Thymus (tissue), 14 donors: ENCODE measurements at places on chromosomes 6 and 20.
A peak's percentile ranks its signal among the peaks of the same experiment; 100 is the strongest.

DNA sequence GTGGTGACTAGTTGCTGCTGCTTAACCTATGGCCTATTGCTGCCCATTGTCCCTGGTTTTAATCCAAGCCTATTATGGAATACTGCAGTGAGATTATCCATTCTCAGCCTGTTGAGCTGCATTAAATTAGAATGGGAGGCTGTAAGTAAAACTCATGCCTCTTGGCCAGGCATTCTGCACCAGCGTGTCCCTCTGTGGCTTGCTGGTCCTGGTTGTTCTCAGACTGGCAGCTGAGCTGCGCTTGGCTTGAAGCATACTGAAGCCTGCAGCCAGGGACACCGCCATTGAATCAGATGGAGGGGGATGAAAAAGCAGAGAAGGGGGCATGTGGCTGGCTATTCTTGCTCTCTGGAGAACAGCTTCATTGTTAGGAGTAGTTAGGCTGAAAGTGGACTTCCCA is 15.6 kb downstream of the LRRN4 start:
- DNase-seq: no peak

- DNase-seq: no peak
These were observed 44.5 kb upstream of the OSTM1 start for GRCh38 chr6:108118810-108119768.

- DNase-seq: no peak
These were observed 151.2 kb downstream of the PDE10A start for GRCh38 chr6:165511807-165512206.

DNA sequence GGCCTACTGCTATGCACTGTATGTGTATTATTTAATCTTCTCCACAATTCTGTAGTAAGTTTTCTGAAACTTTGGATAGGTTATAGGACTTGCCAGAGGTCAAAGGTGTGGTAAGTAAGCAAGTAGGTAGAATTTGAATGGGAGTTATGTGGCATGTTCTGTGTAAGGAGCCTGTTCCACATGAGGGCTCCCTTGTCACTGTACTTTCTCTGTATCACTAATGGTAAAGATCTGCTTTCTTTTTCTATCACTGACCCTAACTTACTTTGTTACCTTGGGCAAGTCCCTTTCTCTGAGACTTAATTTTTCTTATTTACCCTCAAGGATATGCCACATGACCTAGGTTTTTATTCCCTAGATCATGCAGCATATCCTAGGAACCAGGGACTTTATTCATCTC is 50.3 kb downstream of the EIF2S2 start:
- no peak for DNase-seq

DNA sequence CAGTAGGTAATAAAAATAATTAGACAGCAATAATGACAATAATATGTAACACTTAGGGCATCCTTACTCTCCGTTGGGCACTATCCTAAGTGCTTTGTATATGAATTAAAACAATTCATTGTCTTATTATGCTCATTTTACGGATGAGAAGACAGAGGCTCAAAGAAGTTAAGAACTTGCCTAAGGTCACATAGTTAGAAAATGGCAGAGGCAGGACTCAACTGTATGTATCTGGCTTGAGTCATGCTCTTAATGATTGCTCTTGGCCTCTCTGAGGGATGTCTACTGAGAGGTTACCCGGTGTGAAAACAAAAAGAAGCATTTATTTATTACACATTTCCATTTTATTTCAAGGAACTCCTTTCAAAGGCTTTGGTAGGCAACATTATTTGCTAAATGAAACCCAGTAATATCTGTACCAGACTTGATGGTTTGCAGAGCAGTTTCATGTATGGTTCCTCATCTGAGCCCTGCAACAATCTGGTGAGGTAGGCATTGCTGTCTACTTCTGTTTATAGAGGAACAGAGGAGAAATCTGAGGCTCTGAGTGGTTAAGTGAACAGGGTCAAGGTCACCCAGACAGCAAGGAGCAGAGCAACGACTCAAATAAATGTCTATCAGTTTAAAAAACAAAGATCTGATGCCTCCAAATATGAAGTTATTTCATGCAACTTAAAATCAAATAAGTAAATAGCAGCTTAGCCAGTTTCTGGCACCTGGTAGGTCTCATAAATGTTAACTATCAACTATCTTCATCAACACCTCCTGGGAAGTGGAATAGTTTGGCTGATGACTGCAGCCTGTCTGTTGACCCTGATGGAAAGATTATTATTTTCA is 4.2 kb upstream of the PARD6B start:
- no peak for DNase-seq

DNA sequence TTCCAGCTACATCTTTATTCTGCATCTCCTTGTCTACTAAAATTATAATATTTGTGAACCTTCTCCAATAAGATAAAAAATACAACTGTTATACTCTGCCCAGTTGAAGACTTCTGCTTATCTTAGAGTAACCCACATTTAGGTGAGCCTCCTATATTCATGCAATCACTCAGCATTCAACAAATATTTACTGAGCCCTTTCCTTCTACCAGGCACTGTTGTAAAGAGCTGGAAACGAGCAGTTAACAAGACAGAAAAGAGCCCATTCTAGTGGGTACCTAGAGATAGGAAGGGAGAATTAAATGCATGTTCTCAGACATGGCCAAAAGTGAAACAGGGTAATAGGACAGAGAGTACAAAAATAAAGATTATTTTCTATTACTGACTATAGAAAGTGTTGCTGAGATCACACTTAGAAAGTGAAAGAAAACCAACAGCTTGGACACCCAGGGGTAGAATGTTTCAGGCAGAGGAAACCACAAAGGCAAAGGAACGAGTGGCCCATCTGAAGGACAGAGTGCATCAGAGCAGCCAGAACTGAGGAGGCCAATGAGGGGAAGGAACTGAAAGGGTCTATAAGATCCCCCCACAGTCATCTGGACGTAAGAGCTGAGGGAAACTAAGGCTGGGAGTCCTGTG is 50.8 kb upstream of the SMLR1 start:
- DNase-seq: no peak

DNA sequence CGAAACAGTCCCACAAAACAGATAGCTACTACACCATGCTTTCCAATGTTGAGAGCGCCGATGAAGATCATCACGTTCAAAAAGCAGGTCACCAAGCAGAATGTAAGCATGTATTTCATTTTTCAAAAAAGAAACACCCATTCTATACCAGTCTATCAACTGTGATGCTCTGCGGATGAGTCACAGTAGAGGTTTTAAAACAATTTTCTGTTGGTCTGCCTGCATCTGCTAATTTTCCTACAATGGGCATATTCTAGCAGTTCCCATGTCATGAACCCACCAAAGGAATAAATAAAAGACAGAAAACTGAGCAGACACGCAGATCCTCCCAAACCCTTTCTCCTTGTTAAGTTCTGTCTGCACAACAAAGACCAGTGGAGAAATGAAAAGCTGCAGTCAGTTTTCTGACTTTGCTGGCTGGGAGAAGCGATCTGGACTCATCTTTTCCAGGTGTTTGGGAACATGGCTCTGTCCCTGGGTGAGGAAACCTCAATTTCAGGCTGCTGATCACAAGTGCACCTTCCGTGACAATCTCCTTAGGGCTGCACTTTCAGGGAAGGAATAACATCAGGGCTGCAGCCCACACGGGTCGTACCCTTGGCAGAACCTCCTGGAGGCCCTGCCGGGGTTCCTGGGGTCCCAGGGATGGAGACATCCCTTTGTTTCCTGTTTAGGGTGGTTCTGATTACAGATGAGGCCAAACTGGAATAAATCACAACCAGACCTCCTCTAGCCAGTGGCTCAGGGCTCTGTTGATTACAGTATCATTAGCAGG is 200.1 kb downstream of the BMP7 start:
- DNase-seq: no peak

DNA sequence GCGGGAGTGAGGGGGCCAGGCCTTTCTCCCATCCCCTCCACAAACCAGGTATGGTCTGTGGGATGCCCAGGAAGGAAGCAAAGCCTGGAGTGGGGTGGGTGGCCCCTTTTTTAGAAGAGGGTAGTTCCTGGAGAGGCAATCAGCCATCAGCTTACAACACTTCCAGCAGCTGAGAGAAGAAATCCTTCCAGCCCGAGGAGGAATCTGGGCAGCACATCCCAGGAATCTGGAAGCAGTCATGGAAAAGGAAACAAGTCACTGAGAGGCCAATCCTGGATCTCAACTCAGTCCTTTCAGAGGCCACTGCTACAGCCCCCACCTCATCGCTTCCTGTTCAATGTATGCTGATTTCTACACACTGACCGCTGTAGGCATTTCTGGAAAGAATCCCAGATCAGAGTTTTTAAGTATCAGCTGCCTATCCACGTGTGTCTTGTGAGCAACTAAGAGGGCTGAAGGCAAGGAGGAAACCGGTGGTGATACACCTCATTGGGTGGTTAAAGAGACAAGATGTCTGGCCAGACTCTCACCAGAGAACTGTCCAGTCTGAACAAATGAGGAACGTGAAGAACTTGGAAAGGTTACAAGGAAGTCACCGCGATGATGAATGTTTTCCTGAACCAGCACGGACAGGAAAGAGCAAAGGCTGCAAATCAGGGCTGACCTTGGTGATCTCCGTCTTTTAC is 92.9 kb upstream of the SHLD1 start:
- no peak for DNase-seq

DNA sequence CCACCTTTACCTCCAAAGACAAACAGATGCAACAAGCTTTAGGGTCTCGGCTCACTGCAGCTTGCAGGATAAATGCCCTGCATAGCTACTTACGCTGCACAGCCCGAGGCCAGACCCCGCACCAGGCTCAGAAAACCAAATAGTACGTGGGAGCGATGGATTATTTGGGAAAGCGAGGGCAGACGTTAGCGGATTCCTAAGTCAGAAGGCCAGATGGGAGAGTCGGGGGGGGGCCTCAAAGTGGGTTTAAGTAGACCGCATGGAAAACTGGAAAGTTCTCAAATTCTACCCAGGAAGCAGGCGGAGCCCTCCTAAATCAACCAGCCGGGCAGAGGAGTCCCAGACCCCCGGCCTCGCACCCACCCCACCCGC is 382 bp downstream of the SFT2D1 start:
- DNase-seq: no peak

- DNase-seq: no peak
These were observed 3.6 kb upstream of the C20orf144 start for GRCh38 chr20:33658510-33658909.

DNA sequence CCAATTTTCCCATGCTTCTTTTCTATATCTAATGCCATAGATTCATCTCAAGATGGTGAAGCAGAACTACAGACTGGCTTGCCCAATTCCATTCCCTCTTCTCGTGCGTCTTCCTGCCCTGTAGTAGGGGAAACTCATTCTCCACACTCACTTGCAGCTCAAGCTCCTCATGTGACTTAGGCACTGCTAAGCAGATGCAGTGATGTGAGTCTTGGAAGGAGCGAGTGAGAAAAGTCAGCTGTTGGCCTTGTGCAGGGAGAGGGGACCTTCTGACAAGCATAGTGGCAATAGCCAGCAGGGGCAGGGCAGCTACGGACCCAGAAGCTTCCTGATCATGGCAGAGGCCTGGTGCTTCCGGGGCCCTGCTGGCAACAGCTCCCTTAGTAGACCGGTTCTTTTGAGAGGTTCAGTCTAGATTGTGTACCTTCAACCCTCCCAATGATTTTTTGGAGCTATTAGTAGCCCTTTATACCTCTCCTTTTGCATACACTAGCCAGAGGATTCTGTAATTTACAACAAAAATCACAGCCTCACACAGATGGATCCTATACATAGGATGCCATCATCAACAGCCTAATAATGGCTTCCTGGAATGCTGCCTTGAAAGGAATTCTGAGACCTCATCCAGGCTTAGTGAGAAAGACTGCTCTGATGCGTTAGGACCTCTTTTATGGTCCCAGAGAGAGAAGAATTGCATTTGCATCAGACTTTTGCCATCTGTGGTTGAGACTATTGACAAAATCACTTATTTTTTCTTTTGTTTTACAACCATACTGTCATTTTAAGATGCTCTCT is 121.5 kb upstream of the RIPOR2 start:
- no peak for DNase-seq

- peak; percentile 10 for DNase-seq
These were observed 509.4 kb downstream of the KIF16B start for GRCh38 chr20:16063881-16064280.

GRCh38 chr6:33143113-33143770 is 49.0 kb downstream of the COL11A2 start:
- no peak for DNase-seq

- no peak for DNase-seq
These were observed 1.2 kb upstream of the PNPLA1 start for GRCh38 chr6:36268478-36269275.

DNA sequence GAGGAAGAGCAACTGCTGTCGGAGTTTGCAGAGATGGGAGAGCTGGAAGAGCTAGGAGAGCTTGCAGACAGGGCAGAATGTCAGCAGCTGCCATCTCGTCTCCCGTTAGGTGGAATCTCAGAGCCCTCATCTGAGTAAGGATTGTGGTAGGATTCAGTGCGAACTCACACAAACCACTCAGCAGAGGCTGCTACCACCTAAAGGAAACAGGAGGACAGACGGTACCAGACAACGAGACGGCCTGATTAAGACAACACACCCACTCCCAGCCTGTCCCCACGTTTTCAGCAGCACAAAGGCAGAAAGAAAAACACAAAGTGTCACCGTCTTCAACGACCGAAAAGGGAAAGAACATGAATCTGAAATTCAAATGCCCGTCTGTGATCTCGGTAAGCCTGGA is 4.1 kb downstream of the LEMD2 start:
- DNase-seq: no peak
